ENCODE measurements at places on chromosomes 13 and 19. TPM values are rescaled to one million over a fixed set of nuclear protein-coding genes. Genes with fewer than 3 reads are reported as not detected.

Gene RTBDN
- total RNA-seq, result not detected

Gene ZNF835
- 3.9 TPM for total RNA-seq

Gene ZNF600
- total RNA-seq, result 23.0 TPM

Gene CNFN
- 5.3 TPM for total RNA-seq

Gene BCL3
- 68.4 TPM for total RNA-seq

Gene C19orf33
- total RNA-seq, result 129 TPM
